ENCODE measurements at places on chromosomes 6 and 20. TPM values are rescaled to one million over a fixed set of nuclear protein-coding genes. Genes with fewer than 3 reads are reported as not detected.

GRCh38 chr6:132832891-132833290, 18.5 kb downstream of the RPS12 start:
- no peak for DNase-seq

- no peak for DNase-seq
These were observed 263.2 kb upstream of the RNF217 start for GRCh38 chr6:124699038-124699437.

- DNase-seq: no peak
These were observed 50.7 kb downstream of the LRFN2 start for GRCh38 chr6:40536442-40536841.

- DNase-seq: peak; percentile 78
These were observed 59.1 kb upstream of the TMEM244 start for GRCh38 chr6:129920103-129920798.

GRCh38 chr6:33861722-33862121, 57.9 kb upstream of the MLN start:
- no peak for DNase-seq

GRCh38 chr6:118307581-118307980, 240.5 kb upstream of the PLN start:
- DNase-seq: no peak

GRCh38 chr6:44084231-44085014, 42.8 kb downstream of the MRPL14 start:
- DNase-seq: no peak

The TCF21 gene
- polyA plus RNA-seq: 11.5 TPM

The KCNG1 gene
- 29.8 TPM for polyA plus RNA-seq

The ACTL10 gene
- polyA plus RNA-seq: 1.4 TPM

The PGBD1 gene
- polyA plus RNA-seq: 5.0 TPM

The HEY2 gene
- 1.8 TPM for polyA plus RNA-seq

The OSBPL2 gene
- polyA plus RNA-seq: 35.7 TPM
